AG08396 (cell line): ENCODE measurements at places on chromosomes 5 and 9.

DNA sequence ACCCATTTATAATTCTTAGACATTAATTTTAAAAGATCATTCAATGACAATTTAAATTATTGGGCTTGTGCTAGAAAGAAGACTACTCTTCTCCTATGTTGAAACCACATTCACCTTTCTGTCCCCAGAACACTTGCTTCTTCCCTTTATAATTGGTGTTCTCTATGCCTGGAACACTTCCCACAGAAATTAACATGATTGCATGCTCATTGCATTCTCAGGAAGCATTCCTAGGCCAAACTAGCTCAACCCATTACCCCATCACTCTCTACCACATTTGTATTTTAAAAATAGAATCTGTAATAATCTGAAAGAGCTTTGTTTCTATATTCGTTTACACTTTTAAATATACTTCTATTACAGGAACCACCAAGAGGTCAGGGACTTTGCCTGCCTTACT, 184.7 kb downstream of the MEF2C start:
- no peak for DNase-seq

DNA sequence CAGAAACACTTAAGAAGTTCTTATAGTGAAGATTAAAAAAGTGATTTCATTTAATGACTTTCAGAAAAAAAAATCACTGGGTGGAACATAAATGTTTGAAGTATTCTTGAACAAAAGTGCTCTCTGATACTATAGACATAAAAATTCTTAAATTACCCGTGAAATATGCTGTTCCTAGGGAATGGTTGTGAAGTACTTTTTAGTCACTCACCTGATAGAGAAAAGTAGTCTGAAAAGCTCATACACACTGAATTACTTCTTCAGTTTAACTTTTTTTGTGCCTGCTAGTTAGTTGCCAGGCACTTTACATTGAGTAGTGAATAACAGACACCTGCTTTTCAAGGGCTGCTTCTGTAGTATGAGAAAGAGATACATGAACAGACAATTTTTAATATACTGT, 78.0 kb downstream of the SH3GL2 start:
- no peak for DNase-seq

DNA sequence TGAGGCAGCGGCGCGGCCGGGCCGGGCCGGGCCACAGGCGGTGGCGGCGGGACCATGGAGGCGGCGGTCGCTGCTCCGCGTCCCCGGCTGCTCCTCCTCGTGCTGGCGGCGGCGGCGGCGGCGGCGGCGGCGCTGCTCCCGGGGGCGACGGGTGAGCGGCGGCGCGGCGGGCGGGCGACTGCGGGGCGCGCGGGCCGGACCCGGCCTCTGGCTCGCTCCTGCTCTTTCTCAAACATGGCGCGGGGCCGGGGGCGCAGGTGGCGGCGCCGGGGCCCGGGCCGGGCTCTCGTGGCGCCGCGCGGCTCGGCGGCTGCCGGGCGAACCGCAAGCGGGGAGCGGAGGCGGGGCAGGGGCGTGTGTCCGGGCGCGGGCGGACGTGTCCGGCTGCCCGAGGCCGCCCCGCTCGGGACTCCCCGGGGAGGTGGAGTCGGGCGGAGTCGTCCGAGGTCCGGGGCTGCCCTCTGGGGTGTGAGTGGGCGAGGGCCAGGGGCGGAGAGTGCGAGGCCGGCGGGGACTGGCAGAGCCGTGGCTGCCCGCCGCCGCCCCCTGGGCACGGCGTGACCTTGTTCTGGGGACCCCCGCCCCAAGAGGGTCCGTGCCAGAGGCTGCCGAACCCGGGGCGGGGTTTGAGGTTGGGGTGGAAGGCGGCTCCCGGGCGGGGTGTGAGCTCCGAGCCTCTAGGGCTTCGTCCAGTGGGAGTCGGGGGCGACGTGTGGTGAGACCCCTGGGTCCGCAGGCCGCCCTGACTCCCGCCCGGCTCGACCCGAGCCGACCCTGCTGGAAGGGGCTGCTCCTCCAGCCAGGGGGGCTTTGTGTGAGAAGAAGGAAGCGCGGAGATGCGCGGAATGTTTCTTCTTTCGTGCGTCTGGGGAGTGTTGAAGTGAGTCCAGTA, 485 bp downstream of the TGFBR1 start:
- peak; percentile 91 for DNase-seq

- DNase-seq, result peak; percentile 58
Measured at GRCh38 chr5:55691265-55692105, 20.6 kb downstream of the SLC38A9 start.
